ENCODE measurements at places on chromosomes 4 and X. TPM values are rescaled to one million over a fixed set of nuclear protein-coding genes. Genes with fewer than 3 reads are reported as not detected.

- DNase-seq, result peak; percentile 80
Measured at GRCh38 chr4:26522478-26522877, 32.2 kb upstream of the CCKAR start.

The EVC gene
- 24.0 TPM for total RNA-seq

DNA sequence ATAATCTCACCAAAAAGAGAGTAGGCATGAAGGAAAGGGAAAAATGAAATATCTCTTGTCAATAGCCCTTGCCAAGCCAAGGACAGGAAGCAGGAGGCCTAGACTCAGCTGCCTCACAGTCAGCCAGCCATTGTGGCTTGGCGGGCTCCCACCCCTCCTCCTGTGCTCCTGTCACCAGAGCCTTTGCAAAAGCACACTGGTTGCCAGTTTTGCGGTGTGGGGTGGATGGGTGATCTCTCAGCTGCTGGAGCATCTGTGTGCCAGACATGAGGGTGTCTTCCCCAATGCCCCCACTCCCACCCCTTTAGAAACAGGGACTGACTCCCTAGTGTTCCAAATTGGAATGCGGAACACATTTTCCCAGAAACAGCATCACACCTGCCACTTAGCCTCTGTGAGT lies 26.1 kb downstream of the ARHGEF6 start:
- DNase-seq, result peak; percentile 56

GRCh38 chrX:114583646-114584374 lies at the start of gene HTR2C:
TSS of gene HTR2C (plus strand) at chrX:114584086. CDS start at chrX:114726937, 142,851 bp downstream.
- no peak for DNase-seq

Measured in astrocyte (in vitro differentiated cells and primary cell).